ENCODE measurements at places on chromosomes 4 and X.

DNA sequence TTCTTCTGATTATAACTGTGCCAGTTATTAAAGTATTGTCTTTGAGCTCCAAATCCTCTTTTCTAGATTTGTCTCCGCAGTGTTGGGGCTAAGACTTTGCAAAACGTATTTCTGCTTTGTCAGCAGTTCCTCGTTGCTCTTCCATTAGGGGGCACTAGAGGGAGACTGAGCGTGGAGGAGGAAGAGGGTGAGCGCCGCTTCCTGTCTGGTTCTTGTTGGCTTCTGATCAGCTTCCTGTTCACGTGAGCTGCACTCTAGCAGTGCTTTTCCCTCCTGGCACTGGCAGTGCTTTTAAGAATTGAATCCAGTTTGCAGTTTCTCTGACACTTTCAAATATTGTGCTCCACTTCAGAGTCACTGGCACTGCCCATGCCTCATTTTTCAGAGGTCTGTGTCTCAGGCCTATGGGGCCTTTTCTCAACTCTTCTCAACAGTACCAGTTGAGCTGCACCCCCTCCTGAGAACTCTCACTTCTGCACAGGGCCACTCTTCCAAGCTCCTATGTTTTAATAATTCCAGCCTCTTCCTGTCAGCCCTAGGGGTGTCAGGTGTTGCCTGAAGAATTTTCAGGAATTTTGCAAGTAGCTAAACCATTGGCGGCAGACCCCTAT lies 54.4 kb upstream of the LCORL start:
- no peaks in the 10 kb centered on the region for H3K4me1 ChIP-seq
- no peaks in the 10 kb centered on the region for H3K36me3 ChIP-seq
- no peak overlapping the region for H3K27ac ChIP-seq

DNA sequence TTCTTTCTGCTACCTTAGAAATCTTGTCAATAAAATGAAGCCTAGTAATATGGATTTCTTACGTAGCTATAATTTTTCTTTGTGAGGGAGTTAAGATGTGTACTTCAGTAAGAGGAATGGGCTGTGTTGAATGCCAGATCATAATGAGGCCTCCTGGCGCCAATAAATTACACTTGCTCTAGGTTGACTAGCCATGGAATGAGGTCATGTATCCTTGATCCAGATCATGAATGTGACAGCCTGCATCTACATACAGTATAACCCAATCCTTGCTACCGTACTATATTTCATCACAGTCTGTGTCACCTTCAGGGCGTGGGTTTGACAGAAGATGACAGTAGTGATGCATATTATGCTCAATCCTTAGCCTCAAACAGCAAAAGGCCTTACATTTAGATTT lies 36.2 kb downstream of the NHS start:
- no peaks in the 10 kb centered on the region for H3K27me3 ChIP-seq
- no peak overlapping the region for H3K4me3 ChIP-seq
- no peaks in the 10 kb centered on the region for H3K36me3 ChIP-seq
- DNase-seq: no peak
- H3K27ac ChIP-seq: no peak overlapping the region
- peaks cover 4% of the 10 kb centered on the region for H3K4me1 ChIP-seq

- H3K4me3 ChIP-seq: no peak overlapping the region
- DNase-seq: no peak
- no peaks in the 10 kb centered on the region for H3K36me3 ChIP-seq
- no peak overlapping the region for H3K27ac ChIP-seq
- no peaks in the 10 kb centered on the region for H3K4me1 ChIP-seq
- no peaks in the 10 kb centered on the region for H3K27me3 ChIP-seq
These were observed 84.9 kb downstream of the MAML3 start for GRCh38 chr4:140069066-140069465.

DNA sequence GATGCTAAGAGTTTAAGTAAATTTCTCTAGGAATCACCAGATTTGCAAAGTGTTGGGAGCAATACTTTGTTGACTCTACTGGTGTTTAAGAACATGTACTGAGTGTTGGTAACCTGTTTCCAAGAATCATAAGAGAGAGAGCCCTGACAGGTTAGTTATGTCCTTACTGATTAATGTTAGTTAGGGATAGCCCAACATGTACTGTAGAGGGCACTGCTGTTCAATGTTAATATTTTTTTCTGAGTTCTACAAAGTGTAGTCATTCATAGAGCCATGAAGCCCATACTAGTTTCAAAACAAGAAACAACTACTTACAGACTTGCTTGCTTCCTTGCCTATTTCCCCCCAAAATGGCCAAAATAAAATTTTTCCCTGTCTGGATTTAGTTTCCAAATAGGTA lies 11.9 kb downstream of the TMPRSS11D start:
- H3K27me3 ChIP-seq: no peaks in the 10 kb centered on the region
- no peak overlapping the region for H3K4me3 ChIP-seq
- no peaks in the 10 kb centered on the region for H3K4me1 ChIP-seq
- DNase-seq: no peak
- H3K27ac ChIP-seq: no peak overlapping the region

GRCh38 chr4:177455561-177455970 lies 13.3 kb upstream of the AGA start:
- DNase-seq: no peak
- H3K27me3 ChIP-seq: no peaks in the 10 kb centered on the region
- H3K27ac ChIP-seq: no peak overlapping the region
- H3K4me3 ChIP-seq: no peak overlapping the region

DNA sequence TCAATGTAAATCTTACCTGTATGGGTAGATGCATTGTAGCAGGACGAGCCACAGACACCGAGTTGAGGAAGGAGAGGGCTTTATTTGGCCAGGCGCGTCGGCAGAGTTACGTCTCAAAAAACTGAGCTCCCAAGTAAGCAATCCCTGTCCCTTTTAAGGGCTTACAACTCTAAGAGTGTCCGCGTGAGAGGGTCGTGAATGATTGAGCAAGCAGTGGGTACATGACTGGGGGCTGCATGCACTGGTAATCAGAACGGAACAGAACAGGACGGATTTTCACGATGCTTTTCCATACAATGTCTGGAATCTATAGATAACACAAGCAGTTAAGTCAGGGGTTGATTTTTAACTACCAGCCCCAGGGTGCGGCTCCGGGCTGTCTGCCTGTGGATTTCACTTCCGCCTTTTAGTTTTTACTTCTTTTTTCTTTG lies 524.9 kb upstream of the HTR2C start:
- no peak overlapping the region for H3K4me3 ChIP-seq
- H3K36me3 ChIP-seq: no peaks in the 10 kb centered on the region
- H3K27me3 ChIP-seq: no peaks in the 10 kb centered on the region
- H3K4me1 ChIP-seq: no peaks in the 10 kb centered on the region
- H3K27ac ChIP-seq: no peak overlapping the region

- no peaks in the 10 kb centered on the region for H3K36me3 ChIP-seq
- H3K27me3 ChIP-seq: peaks cover 8% of the 10 kb centered on the region
- peaks cover 25% of the 10 kb centered on the region for H3K4me1 ChIP-seq
- H3K4me3 ChIP-seq: no peak overlapping the region
These were observed 39.2 kb downstream of the FGFRL1 start for GRCh38 chr4:1050486-1051213.

DNA sequence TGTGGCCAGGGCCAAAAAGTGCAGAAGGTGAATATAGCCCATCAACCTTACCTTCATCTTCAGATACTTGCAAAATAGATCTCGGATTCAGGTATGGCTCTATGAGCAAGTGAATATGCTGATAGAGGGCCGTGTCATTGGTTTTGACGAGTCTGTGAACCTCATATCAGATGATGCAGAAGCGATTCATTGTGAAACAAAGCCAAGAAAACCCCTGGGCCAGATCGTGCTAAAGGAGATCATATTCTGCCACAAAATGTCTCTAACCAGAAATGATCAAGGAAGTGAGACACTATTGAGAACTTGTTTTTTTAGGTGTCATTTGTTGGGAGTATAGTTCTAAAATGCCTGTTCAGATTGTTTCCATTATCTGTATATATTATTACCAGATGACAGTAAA lies 48.3 kb downstream of the PDK3 start:
- DNase-seq: no peak
- no peak overlapping the region for H3K27ac ChIP-seq
- no peak overlapping the region for H3K4me3 ChIP-seq
- H3K36me3 ChIP-seq: peaks cover 13% of the 10 kb centered on the region
- no peaks in the 10 kb centered on the region for H3K4me1 ChIP-seq
- no peaks in the 10 kb centered on the region for H3K27me3 ChIP-seq

- no peak for DNase-seq
- no peaks in the 10 kb centered on the region for H3K27me3 ChIP-seq
- H3K36me3 ChIP-seq: no peaks in the 10 kb centered on the region
- H3K4me3 ChIP-seq: no peak overlapping the region
- no peak overlapping the region for H3K27ac ChIP-seq
These were observed 72.9 kb downstream of the ADAMTS3 start for GRCh38 chr4:72496119-72496518.

DNA sequence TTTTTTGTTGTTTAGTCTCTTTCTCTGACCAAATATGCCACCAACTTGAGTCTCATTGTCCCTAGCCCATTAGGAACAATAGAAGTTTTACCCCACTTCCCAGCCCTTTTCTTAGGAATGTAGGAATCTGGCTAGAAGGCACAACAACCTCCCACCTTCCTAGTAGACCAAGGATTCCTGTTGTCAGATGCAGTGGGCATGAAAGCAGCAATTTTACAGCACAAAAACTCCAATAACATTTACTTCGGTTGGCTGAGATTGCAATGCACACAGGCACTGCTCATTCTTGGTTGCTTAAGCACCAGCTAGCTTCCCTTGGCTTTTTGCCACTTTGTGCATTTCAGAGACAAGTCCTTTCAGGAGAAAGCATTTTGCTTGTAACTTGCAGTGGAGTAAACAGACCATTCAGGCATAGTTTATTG lies 312.8 kb downstream of the TENM3 start:
- no peaks in the 10 kb centered on the region for H3K4me1 ChIP-seq
- H3K27me3 ChIP-seq: no peaks in the 10 kb centered on the region
- H3K4me3 ChIP-seq: no peak overlapping the region
- no peaks in the 10 kb centered on the region for H3K36me3 ChIP-seq

DNA sequence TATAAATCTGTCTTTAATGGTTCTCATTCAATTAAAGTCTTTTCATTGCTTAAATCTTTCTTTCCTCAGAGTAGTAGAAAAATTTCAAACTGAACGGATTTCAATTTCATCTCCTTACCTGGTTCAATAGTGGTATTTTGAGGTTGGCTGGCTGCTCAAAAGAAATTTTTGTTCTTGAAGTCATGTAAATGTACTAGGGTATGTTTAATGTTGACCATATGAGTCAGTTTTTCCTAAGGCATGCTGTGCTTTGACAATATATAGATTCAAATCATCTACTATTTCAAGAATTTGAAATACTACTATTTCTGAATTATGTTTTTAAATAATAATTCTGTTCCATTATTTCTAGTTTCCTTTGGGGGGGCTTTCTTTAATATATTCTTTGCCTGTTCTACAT lies 105.5 kb downstream of the PACRGL start:
- no peaks in the 10 kb centered on the region for H3K36me3 ChIP-seq
- H3K27me3 ChIP-seq: no peaks in the 10 kb centered on the region
- H3K27ac ChIP-seq: no peak overlapping the region
- H3K4me1 ChIP-seq: no peaks in the 10 kb centered on the region

GRCh38 chrX:107506596-107507031 lies 57.2 kb downstream of the FRMPD3 start:
- H3K4me3 ChIP-seq: no peak overlapping the region
- H3K36me3 ChIP-seq: no peaks in the 10 kb centered on the region
- no peak overlapping the region for H3K27ac ChIP-seq
- no peak for DNase-seq
- H3K4me1 ChIP-seq: no peaks in the 10 kb centered on the region
- H3K27me3 ChIP-seq: no peaks in the 10 kb centered on the region

GRCh38 chr4:5882947-5883346 lies 9.9 kb downstream of the CRMP1 start:
- H3K27ac ChIP-seq: no peak overlapping the region
- H3K4me1 ChIP-seq: peaks cover 6% of the 10 kb centered on the region
- no peak for DNase-seq
- no peaks in the 10 kb centered on the region for H3K27me3 ChIP-seq
- no peaks in the 10 kb centered on the region for H3K36me3 ChIP-seq

GRCh38 chr4:76953956-76954355 lies 4.4 kb downstream of the SEPTIN11 start:
- DNase-seq: no peak
- no peaks in the 10 kb centered on the region for H3K27me3 ChIP-seq
- peaks cover 37% of the 10 kb centered on the region for H3K4me1 ChIP-seq
- H3K27ac ChIP-seq: no peak overlapping the region
- no peak overlapping the region for H3K4me3 ChIP-seq

- DNase-seq: no peak
- H3K27ac ChIP-seq: no peak overlapping the region
- peaks cover 56% of the 10 kb centered on the region for H3K36me3 ChIP-seq
- H3K27me3 ChIP-seq: no peaks in the 10 kb centered on the region
These were observed 107.6 kb downstream of the USP9X start for GRCh38 chrX:41192880-41193279.

- no peak overlapping the region for H3K27ac ChIP-seq
- no peaks in the 10 kb centered on the region for H3K36me3 ChIP-seq
- H3K4me1 ChIP-seq: no peaks in the 10 kb centered on the region
These were observed 221.7 kb downstream of the RBMX2 start for GRCh38 chrX:130623518-130623917.

- no peaks in the 10 kb centered on the region for H3K4me1 ChIP-seq
- no peak overlapping the region for H3K27ac ChIP-seq
- H3K4me3 ChIP-seq: no peak overlapping the region
- no peaks in the 10 kb centered on the region for H3K36me3 ChIP-seq
These were observed 784.2 kb downstream of the GLUD2 start for GRCh38 chrX:121831601-121832000.

- no peak for DNase-seq
- H3K4me3 ChIP-seq: no peak overlapping the region
- no peaks in the 10 kb centered on the region for H3K4me1 ChIP-seq
These were observed 46.5 kb upstream of the NKAP start for GRCh38 chrX:119989905-119990555.

GRCh38 chrX:105458846-105459245 lies 238.4 kb upstream of the TEX13A start:
- H3K4me3 ChIP-seq: no peak overlapping the region
- no peaks in the 10 kb centered on the region for H3K36me3 ChIP-seq
- no peaks in the 10 kb centered on the region for H3K4me1 ChIP-seq
- H3K27ac ChIP-seq: no peak overlapping the region

DNA sequence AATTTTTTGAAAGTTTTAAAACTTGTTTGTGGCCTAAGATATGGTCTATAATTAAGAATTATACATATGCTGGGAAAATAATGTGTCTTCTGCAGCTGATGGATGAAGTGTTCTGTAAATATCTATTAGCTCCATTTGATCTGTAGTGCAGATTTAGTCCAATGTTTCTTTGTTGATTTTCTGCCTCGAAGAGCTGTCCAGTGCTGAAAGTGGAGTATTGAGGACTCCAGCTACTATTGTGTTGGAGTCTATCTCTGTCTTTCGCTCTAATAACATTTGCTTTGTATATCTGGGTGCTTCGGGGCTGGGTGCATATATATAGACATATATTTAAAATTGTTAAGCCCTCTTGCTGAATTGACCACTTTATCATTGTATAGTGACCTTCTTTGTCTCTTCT lies 2127.3 kb downstream of the PCDH7 start:
- H3K4me1 ChIP-seq: no peaks in the 10 kb centered on the region
- H3K27ac ChIP-seq: no peak overlapping the region
- H3K27me3 ChIP-seq: no peaks in the 10 kb centered on the region
- H3K36me3 ChIP-seq: no peaks in the 10 kb centered on the region
- no peak overlapping the region for H3K4me3 ChIP-seq

Measured in ascending aorta (tissue), 2 donors.